T47D (cell line): ENCODE measurements at places on chromosomes 1 and 21.

DNA sequence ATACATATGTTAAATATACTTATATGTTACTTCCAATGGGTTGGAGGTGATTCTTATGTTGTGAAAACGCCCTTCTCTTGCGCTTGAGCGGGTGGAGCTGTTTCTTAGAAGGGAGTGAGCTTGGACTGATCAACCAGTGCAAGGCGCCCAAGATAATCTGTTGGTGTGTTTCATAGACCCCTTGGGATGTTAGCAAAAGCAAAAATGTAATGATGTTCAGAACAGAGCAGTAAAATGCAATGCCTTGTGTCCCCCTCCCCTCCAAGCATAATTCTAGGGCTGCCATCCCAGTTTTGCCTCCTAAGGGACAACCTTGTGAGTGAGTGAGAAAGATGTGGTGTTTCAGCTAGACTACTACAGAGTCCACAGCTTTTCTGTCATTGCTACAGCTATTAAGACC lies 6.2 kb upstream of the CD34 start:
- DNase-seq: no peak

GRCh38 chr1:84995484-84996334 lies 1.2 kb downstream of the MCOLN2 start:
- no peak for DNase-seq

DNA sequence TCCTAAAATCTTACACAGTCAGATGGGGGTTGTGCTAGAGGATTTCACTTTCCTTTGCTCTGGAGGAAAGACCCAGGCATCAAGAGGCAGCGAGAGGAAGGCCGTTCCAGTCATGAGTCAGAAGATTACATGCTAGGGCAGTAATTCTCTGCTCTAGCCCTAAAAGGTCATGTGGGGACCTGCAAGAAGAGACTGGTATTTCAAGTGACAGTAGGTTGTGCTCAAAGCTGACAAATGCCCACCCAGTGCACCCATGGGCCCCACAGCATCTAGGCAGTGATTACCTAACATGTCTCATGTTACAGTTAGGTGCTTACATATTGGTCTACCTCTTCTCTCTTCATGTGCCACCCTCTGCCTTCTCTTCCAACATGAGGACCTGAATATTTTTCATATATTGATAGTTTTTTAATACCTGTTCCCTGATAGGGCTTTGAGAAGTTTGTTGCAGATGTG lies 99.7 kb upstream of the BEND5 start:
- DNase-seq: no peak

- DNase-seq: no peak
These were observed 5.5 kb upstream of the OLFML2B start for GRCh38 chr1:162029157-162029556.

DNA sequence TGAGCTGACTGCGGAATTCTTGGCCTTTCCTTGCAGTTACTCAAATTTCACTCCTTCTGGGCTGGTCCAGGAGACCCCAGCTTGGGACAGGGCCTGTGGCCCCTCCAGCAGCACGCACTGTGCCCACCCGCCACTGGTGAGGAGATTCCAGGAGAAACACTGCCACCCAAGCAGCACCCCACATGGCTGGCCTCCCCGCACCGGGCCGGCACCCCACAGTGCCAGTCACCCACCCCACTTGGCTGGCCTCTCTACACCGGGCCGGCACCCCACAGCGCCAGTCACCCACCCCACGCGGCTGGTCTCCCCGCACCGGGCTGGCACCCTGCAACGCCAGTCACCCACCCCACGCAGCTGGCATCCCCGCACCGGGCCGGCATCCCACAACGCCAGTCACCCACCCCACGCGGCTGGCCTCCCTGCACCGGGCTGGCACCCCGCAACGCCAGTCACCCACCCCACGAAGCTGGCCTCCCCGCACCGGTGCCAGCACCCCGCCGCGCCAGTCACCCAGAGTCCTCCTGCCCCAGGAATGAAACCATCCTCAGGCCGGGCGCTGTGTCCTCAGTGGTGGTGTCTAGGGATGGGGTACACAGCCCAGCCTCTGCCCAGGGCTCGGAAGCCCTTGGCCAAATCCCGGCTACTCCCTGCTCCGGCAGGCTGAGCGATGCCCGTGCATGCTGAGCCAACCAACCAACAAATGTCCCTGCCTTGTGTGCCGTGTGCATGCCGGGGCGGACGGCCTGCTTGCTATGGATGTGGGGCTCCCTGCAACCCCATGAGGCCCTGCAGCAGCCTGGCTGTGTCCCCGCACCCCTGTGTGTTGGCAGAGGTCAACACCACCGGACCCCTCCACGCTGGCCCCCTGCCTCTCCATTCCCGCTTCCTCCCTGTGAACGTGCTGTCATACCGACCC lies 38.6 kb upstream of the TSPEAR start:
- DNase-seq: no peak

GRCh38 chr1:230170153-230170547 lies 103.1 kb downstream of the GALNT2 start:
- no peak for DNase-seq

- no peak for DNase-seq
These were observed 9.3 kb downstream of the EFHD2 start for GRCh38 chr1:15418806-15419515.

DNA sequence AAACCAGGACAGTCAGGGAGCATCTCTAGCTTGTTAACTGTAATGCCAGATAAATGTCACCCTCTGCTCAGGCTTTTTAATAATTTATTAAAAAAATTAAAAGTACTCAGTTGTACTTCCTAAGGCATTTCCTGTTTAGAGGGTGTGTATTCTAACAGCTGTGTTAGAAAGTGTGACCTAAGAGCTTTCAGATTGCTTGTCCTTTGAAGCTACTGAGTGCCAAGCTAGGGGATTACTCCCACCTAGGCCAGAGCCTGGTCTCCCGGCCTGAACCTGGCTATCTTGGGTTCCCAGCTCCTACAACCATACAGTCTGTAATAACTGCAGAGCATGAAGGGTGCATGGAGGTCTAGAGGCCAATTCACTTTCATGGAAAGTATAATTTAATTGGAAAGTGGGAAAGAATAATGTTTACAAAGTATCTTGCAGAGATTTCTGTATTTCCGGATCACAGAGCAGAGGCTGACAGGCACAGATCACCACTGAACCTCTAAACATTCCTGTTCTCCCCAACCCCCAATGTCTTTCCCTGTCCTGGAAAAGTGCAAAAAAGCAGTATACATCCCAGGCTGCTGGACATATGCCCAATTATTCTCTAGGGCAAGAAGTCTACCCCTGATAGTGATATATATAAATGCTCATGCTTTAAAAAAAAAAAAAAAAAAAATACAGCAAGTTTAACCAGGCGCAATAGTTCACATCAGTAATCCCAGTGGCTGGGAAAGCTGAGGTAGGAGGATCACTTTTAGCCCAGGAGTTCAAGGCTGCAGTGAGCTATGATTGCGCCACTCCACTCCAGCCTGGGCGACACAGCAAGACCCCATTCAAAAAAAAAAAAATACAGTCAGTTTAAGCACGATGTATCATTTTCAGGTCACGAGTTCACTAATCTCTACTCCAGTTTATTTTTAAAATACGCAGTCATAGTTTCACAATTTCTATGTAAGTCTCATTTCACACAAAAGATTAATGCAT lies 36.7 kb upstream of the RAP1A start:
- no peak for DNase-seq

GRCh38 chr1:19734472-19734999 lies 65.2 kb downstream of the TMCO4 start:
- DNase-seq: no peak
